ENCODE measurements at places on chromosomes 7 and 10.

- DNase-seq: no peak
These were observed 209.9 kb downstream of the ZNF365 start for GRCh38 chr10:62583876-62584615.

DNA sequence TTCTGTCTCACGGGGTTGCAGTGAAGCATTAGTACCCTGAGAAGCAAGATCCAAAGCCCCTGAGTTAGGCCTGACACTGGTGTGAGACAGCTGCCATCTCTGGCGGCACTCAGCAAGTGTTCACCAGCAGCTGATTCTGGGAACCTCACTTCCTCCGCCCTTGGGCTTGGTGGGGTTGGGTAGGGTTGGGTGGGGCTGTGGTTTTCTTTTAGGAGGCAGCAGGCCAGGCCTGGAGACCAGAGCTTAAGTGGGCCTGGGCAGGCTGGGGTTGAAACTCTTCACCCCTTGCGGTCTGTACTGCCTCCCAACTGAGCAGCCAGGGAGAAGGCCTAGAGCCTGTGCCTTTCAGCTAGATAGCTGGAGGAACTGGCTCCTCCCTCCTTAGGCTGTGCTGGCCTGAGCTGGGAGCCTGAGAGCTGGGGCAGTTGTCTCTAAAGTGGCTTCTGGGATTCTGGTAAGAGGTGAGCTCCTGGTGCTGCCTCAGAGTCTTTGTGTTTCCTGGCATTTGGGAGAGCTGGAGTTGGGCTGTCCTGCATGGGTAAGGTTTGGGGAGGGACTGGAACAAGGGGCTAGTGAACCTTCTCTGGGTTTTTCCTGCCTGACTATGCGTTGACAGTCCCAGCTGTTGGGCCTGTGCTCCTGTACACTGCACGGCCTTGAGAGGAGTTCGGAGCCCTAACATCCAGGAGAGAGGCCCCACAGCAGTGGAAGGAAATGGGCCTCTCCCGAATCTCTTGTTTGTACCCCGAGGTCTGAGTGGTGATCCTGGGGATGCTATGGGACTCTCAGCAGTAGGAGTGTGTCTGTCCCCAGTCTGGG, 5.1 kb downstream of the TSPAN14 start:
- DNase-seq: no peak

GRCh38 chr7:133741703-133742102, 385.4 kb upstream of the LRGUK start:
- no peak for DNase-seq

DNA sequence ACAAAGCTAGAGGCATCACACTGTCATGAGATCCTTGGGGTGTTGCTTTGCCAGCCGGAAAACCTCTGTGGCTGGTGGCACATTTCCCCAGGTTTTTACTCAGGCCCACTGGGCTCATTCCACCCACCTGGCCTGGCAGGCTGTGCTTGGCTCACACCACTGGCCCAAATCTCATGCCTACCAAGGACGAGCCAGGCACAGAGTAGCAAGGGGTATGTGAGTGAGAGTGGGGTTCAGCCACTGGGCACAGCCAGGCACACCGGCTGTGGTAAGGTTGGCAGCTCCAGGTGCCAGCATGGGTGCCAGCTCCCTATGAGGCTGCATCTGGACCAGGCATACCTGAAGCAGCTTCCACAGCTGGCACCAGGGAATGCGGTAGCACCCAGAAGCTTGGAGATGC, 21.4 kb downstream of the STEAP1 start:
- DNase-seq: no peak

DNA sequence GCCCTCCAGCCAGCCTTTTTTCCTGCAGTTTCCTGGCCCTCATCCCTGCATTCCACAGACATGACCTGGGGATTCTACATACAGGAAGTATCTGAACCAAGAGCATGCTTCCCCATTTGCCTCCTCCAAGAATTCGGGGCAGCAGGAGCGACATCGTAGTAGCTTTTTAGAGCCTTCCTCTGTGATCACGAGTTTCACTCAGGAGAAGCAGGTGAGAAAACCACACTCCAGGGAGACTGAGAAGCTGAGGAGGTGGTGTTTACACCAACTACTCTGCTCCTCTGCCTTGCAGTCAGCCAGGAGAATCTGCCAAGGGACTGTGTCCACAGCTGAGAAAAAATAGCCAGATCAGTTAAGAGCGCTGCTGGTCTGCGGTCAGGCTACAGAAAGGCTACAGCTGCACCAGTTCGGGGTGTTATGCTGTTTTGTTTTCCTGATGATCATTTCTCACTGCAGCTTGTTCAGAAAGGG, 54.1 kb downstream of the HSPA12A start:
- no peak for DNase-seq

- no peak for DNase-seq
These were observed 329.9 kb downstream of the PTPRN2 start for GRCh38 chr7:158257516-158258410.

DNA sequence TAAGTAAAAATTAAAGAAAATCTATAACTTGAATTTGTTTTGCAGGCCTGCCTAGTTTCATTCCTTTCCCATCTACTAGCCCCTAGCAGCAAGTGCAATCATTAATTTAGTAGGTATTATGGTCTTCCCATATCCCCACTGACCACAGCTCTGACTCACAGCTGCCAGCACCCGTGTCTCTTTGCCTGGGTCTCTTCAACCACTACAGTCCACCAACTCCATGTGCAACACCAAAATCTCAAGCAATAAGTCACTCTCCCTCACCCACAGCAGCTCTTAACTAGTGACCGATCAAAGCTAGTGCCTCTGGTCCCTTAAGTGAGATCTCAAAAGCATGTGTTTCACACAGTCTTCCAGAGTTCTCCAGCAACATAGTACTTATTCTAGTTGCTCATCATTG, 26.0 kb upstream of the THSD7A start:
- no peak for DNase-seq

GRCh38 chr10:56586461-56586891, 225.4 kb upstream of the ZWINT start:
- no peak for DNase-seq

GRCh38 chr10:70354556-70354955, 27.9 kb downstream of the LRRC20 start:
- DNase-seq: no peak

- no peak for DNase-seq
These were observed 113.7 kb upstream of the DIP2C start for GRCh38 chr10:803041-803741.

DNA sequence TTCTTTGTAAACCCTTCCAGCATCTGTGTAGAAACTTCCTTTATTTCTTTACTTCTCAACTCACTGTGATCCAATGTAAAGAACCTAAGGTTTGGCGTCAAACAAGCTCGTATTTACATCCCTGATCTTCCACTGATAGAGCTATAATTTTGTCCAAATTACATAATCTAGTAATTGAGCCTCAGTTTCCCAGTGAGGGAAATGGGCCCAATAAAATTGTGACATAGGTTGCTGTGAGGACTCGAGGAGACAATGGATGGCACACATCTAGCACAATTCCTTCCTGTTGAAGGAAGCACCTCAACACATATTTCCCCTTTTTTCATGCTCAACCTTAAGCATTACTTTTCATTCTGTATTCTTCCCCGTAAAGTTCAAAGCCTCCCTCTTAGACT, 193.3 kb upstream of the BMPER start:
- DNase-seq: no peak

DNA sequence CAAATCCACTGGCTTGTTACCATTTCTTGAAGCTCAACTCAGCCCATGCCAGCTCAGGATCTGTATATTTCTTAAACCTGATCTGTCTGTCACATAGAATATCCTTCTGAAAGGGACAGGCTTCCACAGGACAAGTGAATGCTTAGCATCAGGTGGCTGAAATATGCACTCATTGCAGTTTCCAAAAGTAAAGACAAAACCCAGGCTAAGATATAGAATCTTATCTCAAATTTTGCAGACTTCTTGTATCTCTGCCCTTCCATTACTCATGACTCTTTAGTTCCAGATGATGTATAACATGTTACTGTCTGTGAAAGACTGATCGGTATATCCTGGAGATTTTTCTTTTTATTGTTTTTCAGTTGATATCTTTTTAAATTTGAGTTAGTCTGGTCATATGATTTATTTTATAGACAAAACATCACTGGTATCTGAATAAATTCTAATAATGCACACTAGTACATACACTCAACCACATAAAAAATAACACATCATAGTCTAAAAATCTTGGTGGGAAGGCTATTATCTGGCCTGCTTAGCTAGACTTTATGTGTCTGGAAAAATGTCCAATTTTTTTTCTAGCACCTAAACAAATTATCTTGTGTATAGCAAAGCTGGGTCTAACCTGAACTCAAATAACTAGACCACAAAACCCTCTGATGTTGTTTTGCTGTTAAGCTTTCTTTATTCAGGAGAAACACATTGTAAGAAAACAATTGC, 182.6 kb downstream of the ADAM12 start:
- DNase-seq: no peak

DNA sequence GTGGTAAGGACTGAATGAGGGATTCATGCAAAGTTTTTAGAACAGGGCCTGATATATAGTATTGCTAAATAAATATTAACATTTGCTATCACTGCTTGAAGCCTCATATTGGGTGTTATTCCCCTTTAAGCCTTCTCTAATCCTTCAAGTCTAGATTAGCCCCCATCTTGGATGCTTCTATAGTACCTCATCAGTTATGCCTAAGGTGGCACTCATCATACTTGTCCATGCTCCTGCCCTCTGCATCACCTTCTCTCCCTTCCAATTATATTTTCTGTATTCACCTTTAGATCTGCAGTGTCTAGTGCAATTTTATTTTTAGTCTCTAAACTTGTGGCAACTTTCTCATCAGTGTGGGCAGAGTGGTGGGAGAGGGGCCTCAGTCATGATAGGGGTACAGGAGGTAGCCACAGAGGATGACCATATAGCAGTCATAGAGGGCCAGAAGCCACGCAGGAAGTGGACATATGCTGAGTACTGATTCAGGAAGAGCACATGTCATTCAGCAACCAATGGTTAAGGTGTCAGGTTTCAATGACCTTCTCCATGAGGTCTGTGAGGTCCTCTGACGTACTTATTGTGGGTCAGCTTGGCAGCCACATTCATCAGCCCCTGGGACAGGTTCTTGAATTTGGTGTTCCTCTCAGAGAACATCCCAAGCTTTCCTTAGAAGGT, 2.5 kb downstream of the ENTPD1 start:
- no peak for DNase-seq

DNA sequence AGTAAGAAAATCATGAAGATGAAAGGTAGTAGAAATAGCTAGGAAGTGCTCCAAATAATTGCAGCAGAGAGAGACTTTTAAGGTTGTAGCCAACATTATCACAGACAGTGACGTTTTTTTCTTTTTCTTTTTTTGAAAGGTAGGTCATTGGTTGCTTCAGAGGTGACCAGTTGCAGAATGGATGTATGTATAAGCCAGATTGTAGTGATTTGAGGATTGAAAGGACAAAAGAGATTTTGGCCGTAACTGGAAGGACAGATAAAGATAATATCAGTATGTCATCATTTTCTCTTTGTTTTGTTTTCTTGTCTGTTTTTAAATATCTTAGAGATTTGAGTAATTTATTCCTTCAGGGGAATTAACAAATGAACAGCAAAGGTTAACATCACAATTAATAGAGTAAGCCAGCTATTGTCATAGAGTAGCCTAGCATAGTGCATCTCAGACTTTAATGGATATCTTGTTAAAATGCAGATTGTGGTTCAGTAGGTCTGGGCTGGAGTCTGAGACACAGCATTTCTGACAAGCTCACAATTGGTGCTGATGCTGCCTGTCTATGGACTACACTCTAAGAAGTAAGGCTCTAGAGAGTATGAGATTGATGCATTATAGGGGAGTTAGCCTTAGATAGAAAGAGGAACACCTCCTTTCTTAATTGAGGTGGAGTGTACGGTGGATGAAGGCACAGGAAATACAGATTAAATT, 28.3 kb downstream of the CDK13 start:
- DNase-seq: no peak

DNA sequence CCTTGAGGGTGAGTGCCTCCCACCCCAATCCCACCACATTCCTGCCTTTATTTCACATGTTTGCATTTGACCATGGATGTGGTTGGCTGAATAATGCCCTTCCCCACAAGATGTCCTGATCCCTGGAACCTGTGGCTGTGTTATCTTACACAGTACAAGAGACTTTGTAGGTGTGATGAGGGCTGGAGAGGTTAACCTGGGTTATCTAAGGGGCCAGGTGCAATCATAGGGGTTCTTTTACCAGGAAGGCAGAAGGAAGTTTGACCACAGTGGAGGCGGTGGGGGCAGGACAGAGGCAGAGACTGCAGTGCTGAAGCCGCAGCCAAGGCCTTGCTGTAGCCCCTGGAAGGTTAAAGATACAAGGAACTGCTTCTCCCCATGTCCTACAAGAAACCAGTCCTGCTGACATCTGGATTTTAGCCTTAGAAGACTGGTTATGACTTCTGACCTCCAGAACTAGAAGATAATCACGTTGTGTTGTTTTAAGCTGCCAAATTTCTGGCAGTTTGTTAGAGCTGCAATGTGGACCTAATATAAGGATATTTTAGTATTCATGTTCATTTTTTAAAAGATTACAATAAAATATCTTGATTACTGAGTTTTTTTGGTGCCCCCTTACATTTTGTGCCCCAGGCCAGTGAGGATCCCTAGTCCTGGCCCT, 136.6 kb downstream of the ARHGAP22 start:
- DNase-seq: no peak

DNA sequence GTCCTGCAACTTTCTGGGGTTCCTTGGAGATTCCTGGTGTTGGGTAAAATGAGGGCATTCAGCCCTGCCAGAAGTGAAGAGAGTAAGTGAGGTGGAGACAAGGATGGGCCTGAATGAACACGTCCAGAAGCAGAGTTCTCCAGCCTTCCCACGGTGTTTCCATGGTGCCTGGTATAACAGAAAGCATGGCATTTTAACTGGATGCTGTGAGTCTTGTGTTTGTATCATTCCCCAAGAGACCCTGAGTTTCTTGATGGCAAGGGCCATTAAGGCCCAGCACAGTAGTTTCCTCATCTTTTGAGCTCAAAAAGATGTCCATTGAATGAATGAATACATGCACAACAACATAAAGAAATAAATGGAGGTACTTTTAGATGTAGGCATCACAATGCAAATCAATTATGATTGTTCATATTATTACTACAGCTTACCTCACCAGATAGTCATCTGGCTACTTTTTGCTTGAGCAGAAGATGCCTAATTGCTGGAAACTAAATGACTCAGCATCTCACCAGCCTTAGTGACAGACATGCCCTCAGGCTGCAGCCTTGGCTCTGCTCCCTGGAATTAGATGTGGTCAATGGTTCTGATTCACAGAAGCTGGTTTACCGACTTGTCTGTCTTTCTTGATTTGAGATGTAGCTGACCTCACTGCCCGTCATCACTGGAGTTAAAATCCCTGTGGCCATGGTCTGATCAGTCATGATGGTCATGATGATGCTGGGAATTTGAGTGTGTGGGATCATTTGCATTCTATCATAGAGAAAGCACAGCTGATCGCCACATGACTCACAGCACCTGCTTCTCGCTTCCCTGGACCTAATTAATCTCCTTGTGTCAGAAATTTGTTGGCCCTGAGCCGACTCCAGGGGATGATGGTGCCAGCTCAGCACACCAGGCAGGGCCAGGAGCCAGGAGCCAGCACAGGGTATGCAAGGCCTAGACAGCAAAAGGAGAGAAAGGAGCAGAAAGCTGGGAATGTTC, 83.9 kb downstream of the CXCL12 start:
- DNase-seq: no peak

- no peak for DNase-seq
These were observed 19.8 kb downstream of the ITGB8 start for GRCh38 chr7:20350518-20350951.
